ENCODE measurements at places on chromosomes 4 and X. TPM values are rescaled to one million over a fixed set of nuclear protein-coding genes. Genes with fewer than 3 reads are reported as not detected.

DNA sequence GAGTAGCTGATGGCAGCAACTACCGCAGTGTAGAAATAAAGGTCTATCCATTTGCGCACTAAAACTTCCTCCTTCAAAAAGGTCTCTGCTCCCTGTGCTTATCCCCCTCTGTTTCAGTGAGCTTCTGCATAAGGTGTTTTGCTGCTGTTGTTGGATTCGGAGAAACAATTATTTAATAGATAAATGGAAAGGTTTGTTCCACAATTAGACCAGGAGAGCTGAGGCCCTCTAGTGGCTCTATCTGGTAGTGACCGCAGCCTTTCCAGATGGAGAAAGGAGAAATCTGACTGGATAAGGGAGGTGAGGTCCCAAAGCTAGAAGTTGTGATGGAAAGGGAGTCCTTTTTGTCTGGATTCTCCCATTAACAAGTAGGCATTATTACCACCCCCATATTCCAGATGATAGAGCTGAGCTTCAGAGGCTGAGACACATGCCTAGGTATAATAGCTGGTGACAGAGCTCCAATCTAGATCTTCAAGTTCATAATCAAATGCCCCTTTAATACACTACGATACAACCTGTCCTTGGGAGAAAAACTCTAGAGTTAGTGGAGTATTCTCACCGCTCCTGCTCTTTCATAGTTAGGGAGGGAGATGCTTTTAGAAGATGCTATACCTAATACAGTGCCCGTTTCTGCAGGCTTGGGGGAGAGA lies 5.1 kb upstream of the GABRQ start:
- DNase-seq, result no peak
- no peaks in the 10 kb centered on the region for H3K27me3 ChIP-seq
- no peak overlapping the region for H3K4me3 ChIP-seq
- no peak overlapping the region for H3K27ac ChIP-seq

GRCh38 chrX:26952213-26952612 lies 510.9 kb downstream of the PPP4R3C start:
- H3K27ac ChIP-seq, result no peak overlapping the region
- no peaks in the 10 kb centered on the region for H3K36me3 ChIP-seq

DNA sequence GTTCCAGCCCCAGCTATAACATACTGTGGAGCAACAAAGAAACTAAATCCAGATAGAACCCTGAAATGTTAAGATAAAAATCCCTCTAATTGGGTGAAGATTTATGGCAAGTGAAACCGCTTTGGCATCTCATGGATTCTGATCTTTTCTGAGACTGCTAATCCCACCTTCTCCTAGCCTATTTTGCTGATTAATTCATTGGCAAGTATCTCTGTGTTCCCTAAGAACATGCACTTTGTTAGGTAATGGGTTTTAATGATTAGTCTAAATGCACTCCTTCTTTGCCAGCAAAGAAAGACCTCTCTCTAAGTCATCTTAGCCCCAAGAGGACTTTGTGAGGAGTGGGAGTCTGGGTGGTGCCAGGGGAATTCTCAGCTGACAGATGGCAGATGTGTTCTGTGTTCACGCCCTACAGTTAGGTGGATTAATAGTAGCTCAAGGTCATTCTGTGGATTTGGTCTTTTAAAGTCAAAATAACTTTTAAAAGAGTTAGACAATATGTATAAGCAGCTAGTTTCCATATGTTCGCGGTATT lies 171.3 kb downstream of the UNC5C start:
- no peaks in the 10 kb centered on the region for H3K4me1 ChIP-seq
- no peaks in the 10 kb centered on the region for H3K27me3 ChIP-seq
- no peaks in the 10 kb centered on the region for H3K36me3 ChIP-seq
- DNase-seq, result no peak
- H3K27ac ChIP-seq, result no peak overlapping the region

GNL3L gene
- total RNA-seq, result 46.3 TPM

- H3K4me3 ChIP-seq, result no peak overlapping the region
- no peak overlapping the region for H3K27ac ChIP-seq
Observed at GRCh38 chrX:37641859-37642258, 43.7 kb upstream of the XK start.

- H3K27me3 ChIP-seq, result no peaks in the 10 kb centered on the region
- no peak for DNase-seq
- no peaks in the 10 kb centered on the region for H3K4me1 ChIP-seq
- no peaks in the 10 kb centered on the region for H3K36me3 ChIP-seq
- no peak overlapping the region for H3K27ac ChIP-seq
- H3K4me3 ChIP-seq, result no peak overlapping the region
Observed at GRCh38 chrX:20471483-20471882, 204.8 kb upstream of the RPS6KA3 start.

- DNase-seq, result no peak
Observed at GRCh38 chr4:124803026-124803425, 90.5 kb upstream of the ANKRD50 start.

- H3K27me3 ChIP-seq, result no peaks in the 10 kb centered on the region
- no peaks in the 10 kb centered on the region for H3K36me3 ChIP-seq
- no peaks in the 10 kb centered on the region for H3K4me1 ChIP-seq
- DNase-seq, result no peak
Observed at GRCh38 chrX:113305496-113305895, 464.9 kb upstream of the AMOT start.

DNA sequence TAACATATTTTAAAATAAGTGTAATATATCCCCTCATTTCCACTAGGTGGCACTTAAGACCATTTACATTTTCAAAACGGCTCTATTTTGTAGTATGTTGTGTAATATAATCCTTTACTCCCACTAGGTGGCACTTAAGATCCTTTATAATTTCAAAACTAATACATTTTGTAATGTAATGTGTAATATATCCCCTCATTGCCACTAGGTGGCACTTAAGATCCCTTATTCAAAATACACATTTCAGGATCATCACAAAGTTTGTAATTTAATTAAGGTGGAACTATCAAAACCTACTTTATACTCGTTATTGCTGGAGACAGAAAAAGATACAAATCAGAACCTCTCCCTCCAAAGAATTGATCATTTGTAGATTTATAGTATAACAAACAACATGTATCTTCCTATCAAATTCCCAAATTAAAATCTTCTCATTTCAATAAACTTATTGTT lies 132.5 kb downstream of the ARHGAP6 start:
- no peak overlapping the region for H3K27ac ChIP-seq
- H3K27me3 ChIP-seq, result no peaks in the 10 kb centered on the region
- no peaks in the 10 kb centered on the region for H3K36me3 ChIP-seq
- H3K4me1 ChIP-seq, result no peaks in the 10 kb centered on the region

OTUD6A gene
- total RNA-seq, result not detected

- no peaks in the 10 kb centered on the region for H3K4me1 ChIP-seq
- H3K27ac ChIP-seq, result no peak overlapping the region
- H3K27me3 ChIP-seq, result no peaks in the 10 kb centered on the region
- H3K36me3 ChIP-seq, result no peaks in the 10 kb centered on the region
- no peak for DNase-seq
Observed at GRCh38 chrX:138504273-138504672, 207.2 kb downstream of the FGF13 start.

DNA sequence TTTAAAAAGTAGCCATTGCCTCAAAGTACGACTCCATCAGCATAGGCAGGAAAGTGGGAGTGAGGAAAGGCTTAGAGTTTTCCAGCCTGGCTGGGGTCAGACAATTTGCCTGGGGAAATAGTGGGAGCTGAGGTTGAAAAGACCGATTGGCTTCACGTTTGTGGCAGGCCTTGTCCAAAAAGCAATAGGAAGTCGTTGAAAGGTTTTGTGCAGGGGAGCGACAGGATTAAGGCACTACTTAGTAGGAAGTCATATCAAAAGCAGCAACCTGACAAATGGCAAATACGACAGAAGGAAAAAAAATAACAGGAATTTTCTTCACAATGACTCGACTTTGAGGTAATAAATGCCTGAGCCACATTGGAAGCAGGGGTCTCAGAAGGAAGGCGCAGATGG lies 691 bp upstream of the EREG start:
- H3K4me3 ChIP-seq, result peak overlapping the region; percentile 79
- peaks cover 9% of the 10 kb centered on the region for H3K4me1 ChIP-seq
- DNase-seq, result no peak
- no peaks in the 10 kb centered on the region for H3K27me3 ChIP-seq

DNA sequence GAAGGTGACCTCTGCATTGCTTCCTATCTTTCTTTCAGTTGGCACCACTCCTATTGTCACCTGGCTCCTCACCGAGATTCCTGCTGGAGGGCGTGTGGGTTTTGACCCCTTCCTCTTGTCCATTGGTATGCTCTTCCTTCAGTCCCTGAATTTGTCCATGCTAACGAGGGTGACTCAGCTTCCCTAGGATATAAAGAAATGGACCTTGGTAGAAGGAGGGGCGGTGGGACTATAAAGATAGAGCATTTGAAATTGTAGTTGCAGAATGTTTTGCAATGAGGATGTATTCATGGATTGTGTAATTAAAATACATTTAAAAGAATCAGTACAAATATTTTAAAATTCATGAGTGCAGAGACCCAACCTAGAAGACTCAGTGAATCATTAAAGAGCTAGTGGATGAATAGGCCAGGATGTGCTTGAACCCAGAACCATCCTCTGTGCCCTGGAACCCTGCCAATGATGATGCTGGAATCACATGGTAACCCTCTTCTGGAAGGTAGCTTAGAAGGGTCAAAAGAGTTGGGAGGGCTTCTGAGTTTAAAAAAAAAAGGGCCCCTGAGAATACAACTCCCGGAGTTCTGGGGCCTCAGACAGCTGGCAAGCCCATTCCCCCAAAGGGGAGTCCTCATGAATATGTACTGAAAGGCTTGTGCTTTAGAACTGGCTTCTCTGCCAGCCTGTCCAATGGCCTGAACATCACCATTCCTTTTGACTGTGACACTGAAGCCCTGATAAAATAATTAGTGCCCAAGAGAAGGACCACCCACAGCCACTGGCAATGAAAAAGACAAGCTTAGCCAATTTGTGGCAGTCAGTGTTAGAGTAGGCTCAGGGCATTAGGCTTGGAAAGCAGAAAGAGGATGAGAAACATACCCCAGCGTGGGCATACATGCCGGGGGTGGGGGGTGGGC lies 8.0 kb downstream of the XPNPEP2 start:
- no peak overlapping the region for H3K4me3 ChIP-seq
- no peak for DNase-seq
- H3K27ac ChIP-seq, result no peak overlapping the region

DNA sequence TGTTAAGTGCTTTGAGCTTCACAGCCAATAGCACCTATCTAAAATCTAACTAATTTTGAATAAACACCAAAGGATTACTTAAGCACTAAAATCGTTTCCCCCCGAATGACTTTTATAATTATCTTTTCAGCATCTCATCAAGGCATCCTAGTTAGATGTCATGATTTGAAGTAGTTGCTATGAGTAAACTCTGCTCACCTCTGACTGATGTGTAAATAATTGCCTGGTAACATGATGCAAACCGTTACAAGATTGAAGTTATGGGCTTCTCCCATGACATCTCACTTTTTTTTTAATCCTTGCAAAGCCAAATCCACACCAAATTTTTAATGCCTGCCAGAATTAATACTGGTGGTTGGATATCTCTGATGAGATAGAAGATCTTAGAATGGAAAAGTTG lies 377.1 kb downstream of the PRDM5 start:
- H3K27me3 ChIP-seq, result no peaks in the 10 kb centered on the region
- no peaks in the 10 kb centered on the region for H3K36me3 ChIP-seq
- DNase-seq, result no peak
- no peak overlapping the region for H3K27ac ChIP-seq

- H3K27ac ChIP-seq, result no peak overlapping the region
- DNase-seq, result no peak
- no peak overlapping the region for H3K4me3 ChIP-seq
- no peaks in the 10 kb centered on the region for H3K4me1 ChIP-seq
Observed at GRCh38 chr4:36609661-36610060, 328.2 kb downstream of the DTHD1 start.

GRCh38 chrX:24561121-24561520 lies 86.0 kb downstream of the PCYT1B start:
- H3K4me3 ChIP-seq, result no peak overlapping the region
- no peaks in the 10 kb centered on the region for H3K27me3 ChIP-seq
- H3K27ac ChIP-seq, result no peak overlapping the region
- H3K36me3 ChIP-seq, result no peaks in the 10 kb centered on the region

- no peak overlapping the region for H3K27ac ChIP-seq
- no peaks in the 10 kb centered on the region for H3K4me1 ChIP-seq
- no peaks in the 10 kb centered on the region for H3K36me3 ChIP-seq
Observed at GRCh38 chr4:116881077-116881476, 204.3 kb downstream of the TRAM1L1 start.

GRCh38 chrX:35726176-35726575 lies 72.0 kb upstream of the MAGEB16 start:
- no peak overlapping the region for H3K4me3 ChIP-seq
- no peaks in the 10 kb centered on the region for H3K27me3 ChIP-seq
- no peak overlapping the region for H3K27ac ChIP-seq
- no peaks in the 10 kb centered on the region for H3K4me1 ChIP-seq
- no peak for DNase-seq

DNA sequence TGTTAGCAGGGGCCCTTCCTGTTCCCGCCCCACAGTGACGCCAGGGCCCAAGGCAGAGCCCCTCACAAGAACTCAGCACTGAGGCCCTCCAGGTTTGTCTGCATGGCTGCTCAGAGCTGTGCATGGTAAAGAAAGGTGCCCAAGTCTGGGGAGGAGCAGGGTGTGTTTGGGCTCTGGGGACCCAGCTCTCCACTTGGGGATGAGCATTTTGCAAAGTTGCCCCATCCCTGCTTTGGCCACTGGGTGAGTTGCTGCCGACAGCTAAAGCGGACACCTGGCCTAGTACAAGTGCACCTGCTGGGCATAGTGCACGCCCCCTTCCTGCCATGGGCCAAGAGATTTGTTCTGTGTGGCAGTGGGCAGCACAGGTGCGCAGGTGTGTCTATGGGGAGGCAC lies 2.0 kb upstream of the MXD4 start:
- no peak for DNase-seq
- no peaks in the 10 kb centered on the region for H3K27me3 ChIP-seq
- H3K27ac ChIP-seq, result no peak overlapping the region

DNA sequence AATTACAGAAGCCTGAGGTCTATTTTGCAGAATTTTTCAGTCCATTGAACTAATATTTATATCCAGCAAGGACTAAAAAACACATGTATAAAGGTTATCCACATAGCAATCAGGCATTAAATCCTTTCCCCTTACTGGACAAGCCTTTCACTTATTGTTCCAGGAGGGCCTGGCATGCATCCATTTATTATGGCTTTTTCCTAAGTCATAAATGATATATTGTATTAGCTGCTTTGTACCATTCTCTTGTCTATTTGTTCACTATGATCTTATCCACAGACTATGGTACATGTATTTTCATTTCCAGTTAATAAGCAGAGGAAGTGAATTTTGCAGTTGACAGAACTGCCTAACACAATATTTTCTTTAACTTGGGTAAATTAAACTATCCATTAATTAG lies 105.4 kb upstream of the ANK2 start:
- no peak overlapping the region for H3K27ac ChIP-seq
- H3K4me1 ChIP-seq, result no peaks in the 10 kb centered on the region
- H3K4me3 ChIP-seq, result no peak overlapping the region

- H3K4me3 ChIP-seq, result peak overlapping the region; percentile 28
- peaks cover 15% of the 10 kb centered on the region for H3K36me3 ChIP-seq
- H3K27me3 ChIP-seq, result no peaks in the 10 kb centered on the region
- peak overlapping the region; percentile 44 for H3K27ac ChIP-seq
- DNase-seq, result no peak
Observed at GRCh38 chr4:1209821-1210220, 37.4 kb upstream of the SPON2 start.

SOWAHD gene
- total RNA-seq, result not detected

- no peak overlapping the region for H3K4me3 ChIP-seq
- H3K4me1 ChIP-seq, result peaks cover 12% of the 10 kb centered on the region
- no peak for DNase-seq
- H3K27ac ChIP-seq, result no peak overlapping the region
Observed at GRCh38 chr4:113288696-113289095, 239.2 kb downstream of the ANK2 start.

TMEM154 gene
- total RNA-seq, result 1.6 TPM

GRCh38 chr4:7017446-7018048 lies 25.6 kb upstream of the TADA2B start:
- H3K27ac ChIP-seq, result no peak overlapping the region
- no peaks in the 10 kb centered on the region for H3K4me1 ChIP-seq
- DNase-seq, result no peak
- H3K27me3 ChIP-seq, result no peaks in the 10 kb centered on the region
- no peak overlapping the region for H3K4me3 ChIP-seq
